NCI-H1930 (cell line): ENCODE measurements at places on chromosomes 3 and 15.

DNA sequence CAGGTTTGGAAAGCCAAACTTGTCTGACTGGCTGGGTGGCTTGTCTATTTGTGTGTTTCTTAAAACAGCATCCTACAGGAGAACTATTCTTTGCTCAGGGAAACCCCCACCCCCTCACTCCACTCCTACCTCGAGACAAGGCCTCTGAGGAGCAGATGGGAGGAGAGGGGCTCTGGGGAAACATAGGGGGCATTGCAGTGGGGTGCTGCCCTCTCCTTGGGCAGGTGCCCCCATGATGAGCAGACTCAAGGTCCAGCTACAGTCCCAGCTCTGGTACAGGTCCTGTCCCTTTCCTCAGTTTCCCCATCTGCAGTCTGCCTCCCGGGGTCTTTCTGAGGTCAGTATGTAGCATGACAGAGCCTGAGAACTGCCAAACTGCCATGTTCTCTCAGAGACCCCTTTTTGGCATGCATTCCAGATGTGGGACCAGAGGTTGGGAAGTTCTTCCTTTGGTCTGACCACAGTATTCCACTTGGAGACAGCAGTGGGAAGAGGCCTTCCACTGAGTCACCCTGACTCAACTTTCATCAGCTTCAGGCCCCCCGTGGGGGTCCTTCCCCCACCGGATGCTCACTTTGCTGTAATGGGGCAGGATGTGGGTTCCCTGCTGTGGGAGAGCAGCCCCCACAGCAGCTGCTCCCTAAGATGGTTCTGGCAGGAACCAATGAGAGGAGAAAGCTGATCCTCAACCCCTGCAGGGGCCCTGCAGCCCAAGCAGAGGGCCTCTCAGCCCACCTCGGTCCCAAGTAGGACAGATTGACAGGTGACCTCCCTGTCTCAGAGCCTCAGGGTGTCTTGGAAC, 32.3 kb upstream of the CYP11A1 start:
- no peak for DNase-seq

DNA sequence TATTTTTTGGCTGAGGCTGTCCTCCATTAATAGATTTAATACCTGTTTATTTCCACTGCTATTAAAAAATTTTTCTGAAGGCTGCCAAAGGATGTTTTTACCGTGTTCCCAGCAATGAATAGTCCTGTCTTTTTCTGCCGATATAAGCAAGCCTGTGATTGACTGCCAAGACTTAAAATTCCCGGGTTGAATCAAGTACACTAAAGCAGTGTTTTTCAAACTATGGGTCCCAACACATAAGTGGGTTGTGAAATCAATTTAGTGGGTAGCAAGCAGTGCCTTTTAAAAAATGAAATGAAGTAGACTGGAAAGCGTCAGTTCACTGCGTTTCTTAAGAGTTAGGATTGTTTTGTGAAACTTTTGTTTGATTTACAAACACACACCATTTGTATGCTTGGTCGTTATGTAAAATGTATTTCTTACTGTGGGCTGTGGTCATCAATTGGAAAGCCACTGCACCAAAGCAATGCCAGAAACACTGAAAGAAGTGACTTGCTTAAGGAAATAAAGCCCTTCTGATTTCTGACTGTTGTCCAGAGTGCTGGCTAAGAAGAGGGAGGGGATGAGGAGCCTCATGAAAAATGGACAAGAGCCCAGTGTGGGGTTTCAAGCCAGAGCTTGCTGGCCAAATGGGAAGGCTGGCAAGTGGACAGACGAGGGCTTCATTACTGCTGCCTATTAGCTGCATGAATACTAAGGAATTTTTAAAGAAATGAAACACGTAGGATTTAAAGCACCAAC, 206.0 kb downstream of the THRB start:
- DNase-seq: no peak

- DNase-seq: no peak
Measured at GRCh38 chr15:88238618-88239430, 17.7 kb downstream of the NTRK3 start.

GRCh38 chr15:78685159-78685921, 44.3 kb upstream of the CHRNB4 start:
- DNase-seq: no peak

GRCh38 chr3:14153663-14154062, 24.7 kb downstream of the XPC start:
- DNase-seq: no peak

DNA sequence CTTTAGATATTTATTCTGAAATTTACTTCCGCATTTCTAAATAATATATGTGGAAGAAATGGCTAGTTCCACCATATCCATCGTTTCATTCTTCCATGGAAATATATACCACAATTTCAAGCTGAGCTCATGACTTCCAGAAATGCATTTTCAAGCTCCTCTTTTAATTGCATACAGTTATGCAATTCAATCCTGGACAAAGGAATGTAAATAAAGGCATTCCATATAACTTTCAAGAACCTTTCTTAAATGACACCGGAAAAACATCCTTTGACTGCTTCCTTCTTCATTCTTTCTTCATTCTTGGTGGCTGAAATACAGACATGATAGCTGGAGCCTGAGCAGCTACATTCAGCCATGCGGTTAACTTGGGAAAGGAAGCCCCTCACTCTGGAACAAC, 185.2 kb upstream of the GADL1 start:
- no peak for DNase-seq

- no peak for DNase-seq
Measured at GRCh38 chr3:173410849-173411248, 13.3 kb downstream of the NLGN1 start.
